ENCODE measurements at places on chromosomes 2 and 18. TPM values are rescaled to one million over a fixed set of nuclear protein-coding genes. Genes with fewer than 3 reads are reported as not detected.

DNA sequence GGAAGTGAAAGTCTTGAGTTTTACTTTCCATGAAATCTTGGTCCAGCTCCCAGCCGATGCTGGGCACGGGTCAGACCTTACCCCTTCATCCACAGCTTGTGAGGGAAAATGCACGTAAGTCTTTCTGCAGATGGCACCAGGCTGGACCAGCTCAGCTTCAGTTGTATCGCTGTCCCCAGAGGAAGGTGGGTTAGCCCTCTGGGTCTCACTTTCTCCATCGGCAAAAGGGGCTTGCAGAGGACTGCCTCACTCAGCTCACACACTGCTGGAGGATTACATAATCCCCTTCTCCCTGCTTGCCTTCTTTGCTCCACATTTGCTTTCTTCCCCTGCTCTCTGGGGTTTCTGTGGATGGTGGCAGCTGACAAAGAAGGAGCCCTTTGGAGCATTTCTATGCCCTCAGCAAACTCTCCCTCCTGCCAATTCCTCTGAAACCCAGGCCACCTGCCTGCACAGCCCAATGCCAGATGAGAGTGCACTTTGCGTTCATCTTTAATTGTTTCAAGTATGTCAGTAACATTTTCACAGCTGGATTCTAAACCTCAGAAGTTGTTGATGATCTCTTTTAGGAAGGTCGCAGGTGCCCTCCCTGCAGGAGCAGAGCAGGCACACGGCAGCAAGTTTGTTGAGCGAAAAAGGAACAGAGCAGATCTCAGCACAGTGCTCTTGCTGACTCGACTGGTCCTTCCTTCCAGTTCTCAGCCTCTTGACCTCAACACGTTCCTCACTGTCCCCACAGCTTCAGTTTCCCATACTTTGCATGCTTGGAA, 155.6 kb upstream of the GLI2 start:
- no peak for DNase-seq

ANKRD62 gene
- not detected for total RNA-seq

DNA sequence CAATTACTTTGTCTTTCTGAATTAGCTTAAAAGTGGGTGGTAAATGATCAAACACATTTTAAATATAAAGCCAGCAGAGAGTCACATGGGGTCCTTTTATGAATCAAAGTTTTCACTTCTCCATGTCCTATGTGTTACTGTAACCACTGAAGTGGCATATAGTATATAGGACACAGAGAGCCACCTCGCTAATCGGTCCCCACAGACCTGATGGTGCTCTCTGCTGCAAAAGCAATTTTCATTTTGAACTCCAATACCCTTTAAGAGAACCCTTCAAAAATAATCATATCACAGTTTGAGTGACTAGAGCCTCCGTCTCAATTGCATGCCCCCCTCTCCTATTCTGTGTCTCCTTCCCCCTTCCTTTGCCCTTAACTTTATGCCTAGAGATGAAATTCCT, 272.8 kb downstream of the ERBB4 start:
- no peak for DNase-seq

KCNE4 gene
- total RNA-seq = 7.3 TPM

FBXO36 gene
- total RNA-seq = 3.2 TPM

All from sciatic nerve (tissue), 2 donors.